Activated T-helper 1 cell treated with anti-CD3 and anti-CD28 coated beads, Interleukin-2, amount 50 U/mL, for 16 hours (primary cell): ENCODE measurements at places on chromosomes 1 and 21.

DNA sequence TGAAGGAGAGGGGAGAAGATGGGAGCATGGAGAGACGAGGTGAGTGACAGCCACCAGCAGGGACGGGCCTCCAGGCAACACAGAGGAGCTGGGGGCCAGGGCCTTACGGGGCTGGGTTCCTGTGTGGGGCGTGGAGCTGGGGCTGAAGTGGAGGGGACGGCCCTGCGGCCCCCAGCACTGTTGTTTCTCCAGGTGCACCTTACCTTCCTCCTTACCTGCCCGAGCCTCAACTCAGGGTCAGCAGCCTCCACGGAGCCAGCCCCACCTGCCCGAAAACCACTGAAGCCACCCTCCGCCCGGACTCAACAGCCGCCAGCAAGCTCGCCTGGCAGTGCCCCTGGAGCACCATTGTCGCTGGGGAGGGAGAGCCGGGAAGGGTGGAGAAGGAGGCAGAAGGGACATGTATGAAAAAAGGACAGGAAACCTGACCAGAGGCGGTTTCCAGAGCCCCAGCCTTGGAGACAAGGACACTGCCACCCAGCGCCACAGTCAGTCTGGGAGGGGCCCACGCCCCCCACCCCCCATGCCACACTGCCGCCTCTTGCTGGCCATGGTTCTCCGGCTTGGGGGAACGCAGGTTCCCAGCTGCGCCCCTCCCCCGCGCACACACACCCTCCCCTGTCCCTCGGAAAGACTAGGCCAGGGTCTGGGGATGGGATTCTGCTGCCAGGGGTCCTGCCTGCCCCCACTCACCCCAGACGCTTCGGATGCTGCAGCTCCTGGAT is 10.6 kb downstream of the PLA2G2F start:
- DNase-seq, result no peak

DNA sequence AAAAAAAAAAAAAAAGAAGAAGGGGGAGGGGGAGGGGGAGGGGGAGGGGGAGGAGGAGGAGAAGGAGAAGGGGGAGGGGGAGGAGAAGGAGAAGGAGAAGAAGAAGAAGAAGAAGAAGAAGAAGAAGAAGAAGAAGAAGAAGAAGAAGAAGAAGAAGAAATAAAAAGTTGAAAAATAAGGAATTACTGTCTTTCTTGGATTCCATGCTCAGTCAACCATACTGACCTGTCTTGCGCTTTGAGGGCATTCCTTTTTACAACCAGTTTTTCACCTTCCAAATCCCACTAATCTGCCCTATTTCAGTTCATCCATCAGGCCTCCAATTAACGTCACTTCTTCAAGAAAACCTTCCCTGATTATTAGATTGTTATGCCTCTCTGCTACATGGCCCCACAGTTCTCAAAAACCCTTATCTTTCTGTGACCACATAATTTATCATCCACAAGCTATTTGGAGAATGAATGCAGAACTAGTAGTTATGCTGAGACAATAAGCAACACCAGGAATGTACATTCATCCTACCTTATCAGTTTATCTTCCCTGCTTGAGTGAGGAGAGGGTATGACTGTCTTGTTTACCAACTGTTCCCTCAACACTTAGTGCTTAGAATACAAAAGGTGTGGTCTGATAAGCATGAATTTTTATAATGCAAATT is 57.5 kb upstream of the GUCA2A start:
- no peak for DNase-seq

GRCh38 chr1:38944547-38944946 is 2.9 kb upstream of the RHBDL2 start:
- no peak for DNase-seq

- no peak for DNase-seq
These were observed 35.2 kb upstream of the KIRREL1 start for GRCh38 chr1:157958263-157958662.

DNA sequence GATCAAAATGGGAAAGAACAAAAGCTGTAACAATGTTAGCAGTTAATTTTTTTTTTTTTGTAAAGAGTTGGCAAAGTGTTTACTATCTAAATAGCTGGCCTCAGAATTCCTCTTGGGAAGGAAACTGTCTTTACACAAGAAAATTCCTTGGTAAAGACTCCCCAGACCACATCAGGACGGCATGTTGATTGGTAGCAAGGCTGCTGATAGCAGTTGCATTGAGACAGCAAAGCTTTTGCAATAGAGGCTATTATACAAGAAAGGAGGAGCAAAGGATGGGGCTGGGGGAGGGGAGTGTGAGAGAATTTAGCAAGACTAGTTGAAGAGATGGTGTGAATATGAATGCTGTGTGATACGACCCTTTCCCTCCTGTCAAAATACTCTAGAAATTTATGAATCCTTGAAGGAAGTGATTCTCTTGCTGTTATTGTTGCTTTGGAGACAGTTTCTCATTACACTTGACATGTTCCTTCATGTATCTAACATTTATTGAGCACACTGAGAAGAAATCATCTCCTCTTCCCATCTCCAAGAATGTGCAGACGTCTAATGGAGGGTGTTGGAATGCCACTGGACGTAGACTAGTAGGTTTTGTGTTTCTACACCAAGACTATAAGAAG is 355.6 kb downstream of the SIPA1L2 start:
- DNase-seq, result no peak

- DNase-seq, result no peak
These were observed 43.0 kb downstream of the SNX7 start for GRCh38 chr1:98704474-98704873.

DNA sequence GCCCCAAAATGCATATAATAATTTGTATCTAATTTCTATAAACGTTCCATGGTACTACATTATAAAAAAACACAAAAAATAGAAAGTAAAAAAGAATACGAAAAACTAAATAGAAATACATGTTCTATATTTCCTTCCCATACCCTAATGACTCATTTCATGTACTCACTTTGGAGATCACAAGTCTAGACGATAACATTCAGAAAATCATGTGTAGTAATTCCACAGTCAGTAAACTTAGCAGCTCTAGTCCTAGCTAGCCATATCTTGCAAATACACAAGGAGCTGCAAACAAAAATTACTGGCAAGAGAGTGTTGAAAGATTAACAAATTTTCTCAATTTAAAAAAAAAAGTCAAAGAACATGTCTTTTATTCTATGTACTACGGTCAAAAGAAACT is 1.4 kb downstream of the GOLPH3L start:
- DNase-seq, result no peak

- DNase-seq, result no peak
These were observed 23.0 kb downstream of the IQGAP3 start for GRCh38 chr1:156549390-156549789.

DNA sequence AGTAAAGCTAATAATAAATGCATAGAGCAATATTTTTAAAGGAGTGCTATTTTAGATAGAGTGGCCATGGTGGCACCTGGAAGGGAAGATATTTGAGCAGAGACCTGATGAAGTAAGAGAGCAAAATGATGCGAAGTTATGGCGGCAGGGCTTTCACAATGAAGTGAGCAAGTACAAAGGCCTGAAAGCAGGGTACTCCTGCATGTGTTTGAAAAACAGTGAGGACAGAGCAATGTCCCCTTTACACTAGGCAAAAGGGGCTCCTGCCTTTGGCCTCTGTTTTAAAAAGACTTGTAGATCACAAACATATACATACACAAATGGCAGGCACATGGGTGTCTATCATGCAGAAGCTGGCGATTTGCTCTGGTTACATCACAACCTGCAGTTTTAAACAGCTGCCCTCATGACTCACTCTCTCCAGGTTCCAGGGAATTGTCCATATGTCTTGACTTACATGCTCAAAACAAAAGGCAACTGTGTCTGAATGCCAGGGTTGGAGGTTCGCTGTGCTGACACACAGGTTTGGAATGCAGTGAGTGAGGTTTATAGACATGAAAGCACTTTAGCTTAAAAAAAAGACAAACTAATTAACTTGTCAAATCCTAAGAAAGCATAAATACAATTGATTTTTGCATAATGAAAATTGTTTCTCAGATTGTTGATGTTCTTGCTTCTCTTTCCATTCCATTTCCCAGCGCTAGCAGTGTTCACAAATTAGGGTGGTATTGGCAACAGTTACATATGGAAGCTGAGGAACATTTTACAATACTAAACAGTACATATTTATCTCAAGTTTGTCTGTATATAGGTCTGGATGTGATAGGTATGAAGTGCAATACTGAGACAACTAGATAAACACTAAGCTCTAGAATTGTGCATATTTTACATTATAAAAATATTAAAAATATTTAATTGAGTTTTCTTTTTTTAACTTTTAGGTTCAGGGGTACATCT is 313.9 kb downstream of the BARHL2 start:
- no peak for DNase-seq

DNA sequence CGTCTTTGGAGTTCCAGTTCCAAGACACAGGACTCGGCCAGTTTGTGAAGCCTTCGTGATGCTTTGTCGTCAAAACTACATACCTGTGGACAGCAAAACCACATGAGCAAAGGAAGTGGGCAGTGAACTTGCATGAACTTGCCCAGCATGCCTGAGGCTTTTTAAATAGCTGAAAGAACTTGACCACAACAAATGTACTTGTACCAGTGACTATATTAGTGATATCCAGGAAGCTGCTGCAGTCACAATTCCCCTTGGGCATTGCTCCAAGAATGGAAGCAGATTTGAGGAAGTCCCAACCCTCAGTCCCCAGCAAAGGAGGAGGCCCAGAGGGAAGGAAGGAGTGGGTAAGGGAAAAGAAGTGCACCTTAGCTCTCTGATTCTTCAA is 2.6 kb downstream of the FUCA1 start:
- DNase-seq, result no peak

DNA sequence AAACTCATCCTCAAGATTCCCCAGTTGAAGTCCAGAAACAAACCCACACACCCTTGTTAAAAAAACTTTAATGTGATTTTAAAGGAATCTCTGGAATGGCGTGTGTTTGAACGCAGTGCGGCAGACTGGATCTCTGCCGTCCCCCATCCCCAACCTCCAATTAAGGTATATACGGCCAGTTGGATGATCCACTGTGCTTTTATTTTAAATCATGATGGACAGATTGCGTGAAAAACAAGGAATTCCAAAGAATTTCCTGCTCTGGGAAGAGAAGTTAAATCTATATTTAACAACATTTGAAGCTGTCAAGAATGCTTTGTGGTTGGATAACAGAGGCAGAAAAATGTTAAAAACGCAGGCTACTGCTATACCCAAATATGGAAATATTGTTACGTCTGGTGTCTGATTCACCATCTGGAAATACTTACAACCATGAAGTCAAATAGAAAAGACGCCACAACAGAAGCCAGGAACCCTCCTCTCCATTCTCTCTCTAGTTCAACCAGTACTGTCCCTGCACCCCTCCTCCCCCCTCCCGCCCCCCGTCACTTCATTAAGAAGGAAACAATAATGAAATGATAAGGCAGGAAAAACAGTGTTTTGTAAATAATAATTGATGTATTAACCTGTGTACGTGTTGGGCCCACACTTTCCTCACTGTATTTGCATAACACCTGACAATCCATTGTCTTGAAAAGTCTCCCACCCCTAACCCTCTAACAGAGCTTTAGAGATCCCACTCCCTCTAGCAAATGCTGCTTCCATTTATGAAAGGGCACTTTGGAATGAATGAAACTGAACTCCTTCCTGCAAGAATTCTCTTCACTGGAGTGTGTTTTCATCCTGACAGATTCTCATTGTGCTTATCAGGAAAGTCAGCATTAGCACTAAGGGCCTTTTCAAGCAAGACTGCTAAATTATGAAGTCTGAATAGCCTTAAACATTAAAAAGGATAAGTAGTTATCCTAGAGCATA is 2.0 kb upstream of the CCN1 start:
- no peak for DNase-seq

GRCh38 chr1:230661976-230662375 is 19.7 kb downstream of the COG2 start:
- DNase-seq, result no peak

- DNase-seq, result no peak
These were observed 15.5 kb upstream of the ADAM30 start for GRCh38 chr1:119911775-119912174.

DNA sequence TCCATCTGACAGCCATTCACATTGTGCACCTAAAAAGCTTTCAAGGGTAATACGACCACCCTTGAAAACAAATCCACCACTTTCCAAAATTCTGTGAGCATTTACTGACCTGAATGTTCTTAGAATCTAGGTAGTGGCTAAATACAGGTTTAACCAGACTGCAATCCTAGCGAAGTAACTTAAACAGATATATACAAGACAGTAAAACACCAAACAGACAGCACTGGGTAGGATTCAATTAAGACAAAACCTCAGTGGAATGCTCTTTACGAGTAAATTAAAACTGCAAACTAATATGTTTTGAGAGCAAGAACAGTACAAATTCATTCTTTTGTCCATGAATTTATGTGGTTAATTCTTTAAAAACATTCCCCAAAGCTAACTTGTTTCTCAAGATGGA is 354.2 kb upstream of the ESRRG start:
- DNase-seq, result no peak

DNA sequence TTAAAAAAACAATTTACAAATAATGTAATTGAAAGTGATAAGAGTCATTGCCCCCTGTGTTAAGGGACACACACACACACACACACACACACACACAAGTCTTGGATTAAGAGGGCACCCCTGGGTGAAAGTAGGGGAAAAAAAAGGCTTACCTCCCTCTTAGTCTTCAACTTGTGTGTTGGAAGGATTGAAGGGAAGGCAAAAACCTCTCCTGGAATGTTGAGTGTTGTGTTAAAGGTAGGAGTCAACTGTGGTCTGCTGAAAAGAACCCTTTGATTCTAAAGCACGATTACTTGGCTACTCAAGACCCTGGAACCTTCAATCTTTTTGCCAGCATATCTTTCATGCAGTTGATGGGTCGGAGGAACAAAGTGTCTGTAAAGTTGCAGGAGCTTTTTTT is 6.4 kb downstream of the PBX1 start:
- DNase-seq, result no peak

- DNase-seq, result no peak
These were observed 119.8 kb upstream of the ZBTB40 start for GRCh38 chr1:22331618-22332423.

GRCh38 chr1:242025681-242026080 is 26.8 kb upstream of the MAP1LC3C start:
- DNase-seq, result no peak

DNA sequence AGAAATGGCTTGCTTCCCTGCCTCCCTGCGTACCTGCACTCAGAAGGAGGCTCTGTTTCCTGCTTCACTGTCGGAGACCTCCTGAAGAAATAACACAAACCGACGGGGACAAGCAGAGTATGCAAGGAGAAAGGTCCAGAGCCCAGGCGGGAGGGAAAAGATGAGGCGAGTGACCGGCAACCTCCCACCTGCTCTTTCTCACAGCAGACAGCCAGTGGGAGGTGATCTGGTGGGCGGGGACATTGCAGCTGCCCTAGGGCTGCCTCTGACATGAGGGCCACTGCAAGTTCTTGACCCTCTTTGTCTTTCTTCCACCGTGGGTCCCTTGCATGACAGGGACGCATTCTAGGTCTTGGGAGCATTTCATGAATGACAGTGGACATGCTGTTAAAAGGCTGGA is 368.2 kb downstream of the CAMTA1 start:
- no peak for DNase-seq

GRCh38 chr1:69947837-69948236 is 257.5 kb downstream of the LRRC40 start:
- DNase-seq, result no peak
